Right atrium auricular region (tissue), 2 donors: ENCODE measurements at places on chromosomes 5 and 9.

DNA sequence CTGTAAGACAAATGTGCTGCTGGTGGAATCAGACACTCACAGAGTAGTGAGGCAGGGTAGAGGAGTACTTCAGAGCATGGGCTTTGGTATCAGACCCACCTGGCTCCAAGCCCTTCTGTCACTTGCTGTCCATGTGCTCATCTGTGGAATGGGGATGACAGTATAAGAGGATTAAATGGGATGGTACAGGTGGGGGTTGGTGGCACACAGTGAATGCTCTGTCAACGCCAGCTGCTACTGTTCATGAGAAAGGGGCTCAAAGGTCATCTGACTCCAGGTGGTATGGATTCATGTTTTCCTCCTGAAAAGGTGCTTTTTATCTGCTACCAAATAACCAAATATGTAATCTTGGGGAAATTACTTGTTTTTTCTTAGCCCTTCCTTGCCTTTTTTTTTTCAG is 23.0 kb upstream of the PPARGC1B start:
- DNase-seq: peak; percentile 4
- no peak overlapping the region for H3K4me3 ChIP-seq
- H3K27me3 ChIP-seq: no peaks in the 10 kb centered on the region
- H3K36me3 ChIP-seq: no peaks in the 10 kb centered on the region
- H3K27ac ChIP-seq: no peak overlapping the region

DNA sequence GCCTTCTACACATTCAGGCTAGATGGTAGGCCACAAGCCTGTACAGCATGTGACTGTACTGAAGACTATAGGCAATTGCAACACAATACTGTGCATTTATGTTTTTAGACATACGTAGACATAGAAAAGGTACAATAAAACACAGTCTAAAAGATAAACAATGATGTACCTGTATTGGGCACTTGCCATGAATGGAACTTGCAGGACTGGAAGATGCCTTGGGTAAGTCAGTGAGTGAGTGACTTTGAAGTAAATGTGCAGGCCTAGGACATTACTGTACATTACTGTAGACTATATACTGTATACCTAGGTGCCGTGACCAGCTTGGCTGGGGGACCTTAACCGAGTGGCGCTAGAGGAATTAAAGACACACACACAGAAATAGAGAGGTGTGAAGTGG is 53.1 kb downstream of the CTSL start:
- H3K27me3 ChIP-seq: no peaks in the 10 kb centered on the region
- no peak overlapping the region for H3K4me3 ChIP-seq
- no peak overlapping the region for H3K27ac ChIP-seq
- no peak for DNase-seq
- H3K36me3 ChIP-seq: no peaks in the 10 kb centered on the region

DNA sequence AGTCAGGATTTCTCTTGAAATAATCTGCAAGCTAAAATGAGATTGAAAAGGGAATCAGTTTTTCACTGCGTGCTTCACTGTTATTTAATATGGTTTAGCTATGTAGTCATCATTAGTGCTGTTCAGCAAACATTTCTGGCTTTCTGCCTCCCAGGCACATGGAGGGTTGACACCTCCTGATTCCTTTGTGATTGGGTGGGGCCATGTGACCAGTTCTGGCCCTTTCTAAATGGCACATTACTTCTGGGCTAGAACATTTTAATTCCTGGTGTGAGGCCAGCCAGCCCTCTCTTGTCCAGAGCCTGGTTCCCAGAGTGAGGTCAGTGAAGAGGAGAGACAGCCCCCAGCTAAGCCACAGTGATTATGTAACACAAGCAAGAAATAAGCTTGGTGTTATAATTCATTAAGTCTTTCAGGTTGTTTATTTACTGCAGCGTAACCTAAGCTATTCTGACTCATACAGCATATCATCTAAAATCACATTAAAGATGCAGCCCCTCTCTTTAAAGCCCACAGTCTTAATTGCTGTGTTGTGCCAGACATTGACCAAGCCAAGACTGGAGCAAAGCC is 17.4 kb upstream of the ARSI start:
- no peak overlapping the region for H3K4me3 ChIP-seq
- H3K4me1 ChIP-seq: no peaks in the 10 kb centered on the region
- H3K27ac ChIP-seq: no peak overlapping the region
- no peaks in the 10 kb centered on the region for H3K27me3 ChIP-seq
- no peaks in the 10 kb centered on the region for H3K36me3 ChIP-seq

DNA sequence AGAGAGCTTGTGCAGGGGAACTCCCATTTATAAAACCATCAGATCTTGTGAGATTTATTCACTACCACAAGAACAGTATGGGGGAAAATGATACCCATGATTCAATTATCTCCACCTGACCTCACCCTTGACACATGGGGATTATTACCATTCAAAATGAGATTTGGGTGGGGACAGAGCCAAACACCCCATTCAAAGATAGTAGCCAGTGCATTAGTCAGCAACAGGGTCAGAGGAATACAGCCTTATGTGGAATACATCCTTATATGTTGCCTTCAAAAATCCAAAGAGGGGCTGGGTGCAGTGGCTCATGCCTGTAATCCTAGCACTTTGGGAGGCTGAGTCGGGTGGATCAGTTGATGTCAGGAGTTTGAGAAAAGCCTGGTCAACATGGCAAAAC is 563.2 kb downstream of the CCDC171 start:
- no peaks in the 10 kb centered on the region for H3K4me1 ChIP-seq
- no peak overlapping the region for H3K27ac ChIP-seq
- H3K27me3 ChIP-seq: no peaks in the 10 kb centered on the region
- no peak overlapping the region for H3K4me3 ChIP-seq
- DNase-seq: no peak

DNA sequence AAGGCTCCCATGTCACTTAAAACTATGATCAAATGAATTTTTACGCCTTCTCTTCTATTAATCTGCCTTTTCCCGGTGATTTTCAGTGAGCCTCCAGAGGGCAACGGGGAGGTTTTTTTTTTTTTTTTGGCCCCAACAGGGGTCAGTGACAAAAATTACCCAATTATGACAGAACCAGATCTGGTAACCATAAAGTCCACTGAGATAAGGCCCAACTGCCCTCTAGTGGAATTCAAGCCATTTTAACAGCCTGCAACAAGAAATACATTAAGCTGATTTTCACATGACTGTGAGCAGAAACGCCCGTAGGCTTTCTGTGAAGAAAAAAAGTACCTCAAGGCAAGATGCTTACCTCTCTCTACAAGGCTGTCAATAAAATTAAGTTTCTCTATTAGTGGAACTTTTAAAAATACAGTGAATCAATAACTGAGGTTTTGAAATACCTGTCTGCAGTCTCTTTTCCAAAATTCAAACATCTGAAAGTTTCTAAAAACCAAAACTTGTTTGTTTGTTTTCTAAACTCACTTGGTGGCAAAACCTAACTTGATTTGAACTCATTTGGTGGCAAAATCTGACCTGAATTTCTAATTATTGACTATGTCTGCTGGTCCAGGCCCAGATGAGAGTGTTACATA is 49.7 kb upstream of the FST start:
- no peaks in the 10 kb centered on the region for H3K4me1 ChIP-seq
- no peaks in the 10 kb centered on the region for H3K27me3 ChIP-seq
- no peaks in the 10 kb centered on the region for H3K36me3 ChIP-seq
- no peak overlapping the region for H3K27ac ChIP-seq
- no peak for DNase-seq
